ENCODE measurements at places on chromosomes 1 and 21.

DNA sequence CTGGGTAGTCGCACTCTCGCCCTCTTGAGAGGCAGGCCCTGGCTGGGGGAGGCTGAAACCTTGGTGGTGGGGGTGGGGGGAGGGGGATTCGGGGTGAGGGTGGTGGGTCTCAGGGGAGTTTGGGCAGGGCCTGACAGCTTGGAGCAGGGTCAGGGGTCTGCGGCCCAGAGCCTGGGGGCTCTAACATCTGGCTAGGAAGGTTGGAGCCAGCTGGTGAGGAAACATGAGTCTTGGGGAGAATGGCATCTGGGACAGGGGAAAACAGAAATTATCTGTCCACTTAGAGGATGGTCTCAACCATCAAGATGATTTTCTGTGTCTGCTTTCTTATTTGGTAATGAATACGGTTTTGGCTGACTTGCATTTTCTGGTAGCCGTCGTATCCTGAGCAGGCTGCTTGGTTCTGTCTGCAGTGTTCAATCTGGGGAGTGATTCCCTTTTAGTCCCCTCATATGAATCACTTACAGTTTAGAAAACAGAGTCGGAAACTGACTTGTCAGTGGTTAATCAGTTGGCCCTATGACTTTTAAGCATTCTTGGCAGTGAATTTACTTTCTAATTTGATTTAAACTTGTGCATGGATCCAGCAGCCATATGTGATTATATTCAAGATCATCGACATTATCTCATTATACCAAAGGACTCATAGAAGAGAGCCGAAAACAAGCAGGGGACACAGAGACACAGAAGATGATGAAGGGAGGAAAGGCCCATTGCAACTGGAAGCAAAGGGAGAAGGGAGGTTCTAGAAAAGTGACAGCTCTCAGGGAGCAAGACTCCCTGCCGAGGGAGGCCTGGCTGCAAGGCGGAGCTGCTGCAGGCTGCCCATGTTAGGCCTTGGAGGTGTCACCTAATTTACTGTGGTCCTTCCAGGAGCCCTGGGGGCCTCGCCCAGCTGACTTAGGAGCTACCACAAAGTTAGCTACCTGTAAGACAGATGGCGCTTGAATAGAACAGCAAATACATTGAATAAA, 237.6 kb downstream of the SDCCAG8 start:
- DNase-seq: no peak

GRCh38 chr1:54309631-54310366, 96.4 kb downstream of the SSBP3 start:
- DNase-seq: no peak

DNA sequence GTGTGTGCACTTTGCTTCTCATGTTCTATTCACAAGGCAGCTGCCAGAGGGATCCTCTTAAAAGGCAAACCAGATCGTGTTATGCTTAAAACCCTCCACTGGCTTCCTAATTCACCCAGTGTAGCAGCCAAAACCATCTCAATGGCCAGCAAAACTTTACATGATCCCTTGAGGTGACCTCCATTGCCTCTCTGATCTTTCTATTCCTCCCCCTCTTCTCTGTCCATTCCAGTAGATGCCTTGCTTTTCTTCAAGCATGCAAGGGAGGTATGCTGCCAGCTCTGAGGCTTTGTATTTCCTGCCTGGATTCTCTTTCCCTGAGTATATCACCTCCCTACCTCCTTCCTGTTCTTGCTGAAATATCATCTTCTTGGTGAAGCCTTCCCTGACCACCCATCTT, 93.2 kb upstream of the KCNK2 start:
- no peak for DNase-seq

- no peak for DNase-seq
These were observed 40.4 kb downstream of the SCYL3 start for GRCh38 chr1:169853341-169853740.

GRCh38 chr1:179366093-179366800, 476 bp downstream of the AXDND1 start:
- no peak for DNase-seq

GRCh38 chr1:79808816-79809475, 802.4 kb upstream of the ADGRL4 start:
- DNase-seq: no peak

DNA sequence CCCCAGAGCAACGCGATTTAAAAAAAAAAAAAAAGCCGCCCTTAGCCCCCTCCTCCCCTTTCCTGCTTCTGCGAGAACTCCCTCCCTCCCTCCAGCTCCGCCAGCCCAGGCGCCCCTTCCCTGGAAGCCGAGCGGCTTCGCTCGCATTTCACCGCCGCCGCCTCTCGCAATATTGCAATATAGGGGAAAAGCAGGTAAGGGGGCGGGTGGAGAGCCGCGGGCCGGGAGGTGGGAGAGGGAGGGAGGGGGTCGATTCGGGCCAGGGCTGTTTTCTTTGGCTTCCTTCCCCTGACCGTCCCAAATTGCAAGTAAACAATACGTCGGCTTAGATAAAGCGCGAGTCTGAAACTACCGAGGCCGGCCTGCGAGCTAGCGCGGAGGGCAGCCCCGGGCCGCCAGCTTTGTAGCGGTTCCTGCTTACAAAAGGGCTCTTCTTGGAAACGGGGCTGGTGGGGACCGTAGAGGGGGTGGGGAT, 408 bp downstream of the LMO4 start:
- DNase-seq: no peak
